ENCODE measurements at places on chromosomes 7 and 10. TPM values are rescaled to one million over a fixed set of nuclear protein-coding genes. Genes with fewer than 3 reads are reported as not detected.

Gene C10orf143
- total RNA-seq = 0.13 TPM

Gene TCERG1L
- total RNA-seq = not detected

Gene NYAP1
- 2.3 TPM for total RNA-seq

Gene DOCK4
- 20.3 TPM for total RNA-seq

Gene OR9A2
- not detected for total RNA-seq

Gene CALCR
- not detected for total RNA-seq

Gene HOXA3
- total RNA-seq = 4.4 TPM

Gene FEZF1
- total RNA-seq = not detected

Gene PBLD
- 4.4 TPM for total RNA-seq

Gene SPDYE11
- total RNA-seq = not detected

Gene OGA
- total RNA-seq = 86.7 TPM

Gene SAMD9
- 11.8 TPM for total RNA-seq

Gene CRYGN
- total RNA-seq = not detected

Gene COBL
- not detected for total RNA-seq

Gene TBXAS1
- 1.1 TPM for total RNA-seq

Gene SLC26A4
- total RNA-seq = 0.56 TPM

Gene PRXL2A
- total RNA-seq = 8.9 TPM

Gene HTRA1
- 591 TPM for total RNA-seq

Gene CYP3A5
- total RNA-seq = not detected

Gene KLLN
- 0.46 TPM for total RNA-seq

Data from smooth muscle cell of the pulmonary artery (primary cell).